Retinal pigment epithelial cell (primary cell): ENCODE measurements at places on chromosomes 5 and 9.

DNA sequence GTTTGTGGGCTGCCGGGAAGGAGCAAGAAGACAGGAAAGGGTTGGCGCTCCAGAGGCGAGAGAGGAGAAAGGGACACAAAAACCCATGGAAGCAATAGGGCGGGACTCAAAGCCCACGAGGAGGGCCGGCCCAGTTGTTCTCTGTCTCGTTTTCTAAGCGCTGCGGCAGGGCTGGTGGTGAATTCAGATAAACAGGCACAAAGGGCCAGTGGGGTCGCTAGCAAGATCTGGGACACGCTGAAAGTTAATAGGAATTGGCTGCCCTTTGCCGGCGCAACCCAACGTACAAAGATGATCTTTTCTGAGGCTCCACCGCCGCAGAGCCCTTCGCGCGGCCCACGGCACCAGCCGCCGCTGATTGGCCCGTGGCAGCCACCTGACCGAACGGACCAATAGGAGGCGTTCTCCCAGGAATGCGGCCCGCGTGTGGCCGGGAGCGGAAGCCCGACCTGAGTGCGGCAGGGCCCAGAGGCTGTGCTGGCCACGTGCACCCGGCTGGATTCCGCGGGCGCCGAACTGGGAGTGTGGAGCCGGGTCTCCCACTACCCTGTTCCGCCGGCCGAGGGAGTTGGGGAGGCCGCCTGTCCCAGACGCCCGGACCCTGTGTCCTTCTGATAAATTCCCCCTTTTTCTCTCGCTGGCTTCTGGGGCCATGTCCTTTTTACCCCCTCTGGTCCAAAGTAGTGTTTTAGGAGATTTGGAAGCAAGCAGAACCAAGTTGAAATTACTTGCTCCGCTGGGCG, 16.8 kb upstream of the NSD1 start:
- no peak for DNase-seq

DNA sequence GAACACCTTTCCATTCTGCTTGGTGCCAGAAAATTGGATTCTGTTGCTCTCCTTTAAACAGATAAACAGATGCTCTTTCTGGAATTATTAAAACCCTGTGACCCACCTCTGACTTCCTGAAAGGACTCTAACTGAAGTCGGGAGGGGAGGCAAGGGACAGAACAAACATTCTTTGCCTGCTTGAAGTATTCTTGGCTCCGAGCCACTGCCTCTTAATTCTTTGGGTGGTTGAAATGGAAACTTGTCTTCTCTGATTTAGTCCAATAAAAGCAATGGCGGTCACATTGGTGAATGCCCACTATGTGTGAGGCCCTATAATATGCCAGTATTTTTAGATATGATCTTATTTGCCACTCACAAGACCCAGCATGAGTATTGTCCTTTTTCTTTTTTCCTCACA, 236.8 kb downstream of the SLIT3 start:
- DNase-seq, result peak; percentile 47

DNA sequence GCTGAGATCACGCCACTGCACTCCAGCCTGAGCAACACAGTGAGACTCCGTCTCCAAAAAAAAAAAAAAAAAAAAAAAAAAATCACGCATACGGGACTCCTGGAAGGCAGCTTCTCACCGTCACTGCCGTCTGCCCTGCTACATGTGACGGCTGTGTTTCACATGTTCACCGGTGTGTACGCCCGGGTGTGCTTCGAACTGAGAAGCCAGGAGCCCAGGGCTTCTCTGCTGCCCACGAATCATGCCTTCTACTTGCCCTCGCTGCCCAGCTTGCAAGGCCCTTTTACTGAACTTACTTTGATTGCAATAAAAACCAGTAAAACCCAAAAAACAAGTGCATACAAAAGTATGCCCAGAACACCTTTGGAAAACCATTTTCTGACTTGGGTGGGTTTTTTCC, 5.8 kb upstream of the NKD2 start:
- no peak for DNase-seq

- DNase-seq, result no peak
Measured at GRCh38 chr5:176810687-176811501, 535 bp downstream of the UNC5A start.

- DNase-seq, result no peak
Measured at GRCh38 chr5:163978897-163979296, 473.5 kb downstream of the MAT2B start.
